ENCODE measurements at places on chromosomes 6 and 20.
A peak's percentile ranks its signal among the peaks of the same experiment; 100 is the strongest.

- no peak for DNase-seq
These were observed 13.2 kb upstream of the FRK start for GRCh38 chr6:116073765-116074440.

GRCh38 chr20:14331646-14332045, 5.8 kb downstream of the FLRT3 start:
- no peak for DNase-seq

DNA sequence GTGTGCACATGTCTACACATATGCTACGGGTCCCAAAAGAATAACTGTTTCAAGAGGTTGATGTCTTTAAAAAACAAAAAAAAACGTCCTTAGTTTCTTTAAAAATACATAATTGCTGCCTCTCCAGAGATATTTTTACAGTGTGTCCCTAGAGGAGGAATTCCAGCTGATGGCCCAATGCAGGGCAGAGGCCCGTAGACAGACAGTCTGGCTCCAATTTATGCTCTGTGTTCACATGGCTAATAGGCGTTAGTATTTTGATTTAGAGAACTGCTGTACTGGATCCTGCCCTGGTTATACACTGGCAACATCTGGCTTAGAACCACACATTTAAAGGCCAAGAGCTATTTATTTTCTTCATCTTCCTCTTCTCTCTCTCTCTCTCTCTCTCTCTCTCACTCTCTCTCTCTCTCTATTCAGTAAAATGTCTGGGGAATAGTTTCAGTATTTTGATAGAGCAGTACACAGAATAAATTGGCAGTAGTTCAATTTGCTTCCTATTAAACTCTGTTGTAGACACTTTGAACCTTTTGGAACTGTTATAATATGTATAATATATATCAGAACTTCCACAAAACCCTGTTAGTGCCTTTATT, 260.6 kb downstream of the EYA4 start:
- DNase-seq: no peak

GRCh38 chr6:73139681-73140383, 85.5 kb downstream of the KHDC1L start:
- no peak for DNase-seq

GRCh38 chr6:29791786-29792122, 35.9 kb upstream of the HLA-G start:
- DNase-seq: no peak

DNA sequence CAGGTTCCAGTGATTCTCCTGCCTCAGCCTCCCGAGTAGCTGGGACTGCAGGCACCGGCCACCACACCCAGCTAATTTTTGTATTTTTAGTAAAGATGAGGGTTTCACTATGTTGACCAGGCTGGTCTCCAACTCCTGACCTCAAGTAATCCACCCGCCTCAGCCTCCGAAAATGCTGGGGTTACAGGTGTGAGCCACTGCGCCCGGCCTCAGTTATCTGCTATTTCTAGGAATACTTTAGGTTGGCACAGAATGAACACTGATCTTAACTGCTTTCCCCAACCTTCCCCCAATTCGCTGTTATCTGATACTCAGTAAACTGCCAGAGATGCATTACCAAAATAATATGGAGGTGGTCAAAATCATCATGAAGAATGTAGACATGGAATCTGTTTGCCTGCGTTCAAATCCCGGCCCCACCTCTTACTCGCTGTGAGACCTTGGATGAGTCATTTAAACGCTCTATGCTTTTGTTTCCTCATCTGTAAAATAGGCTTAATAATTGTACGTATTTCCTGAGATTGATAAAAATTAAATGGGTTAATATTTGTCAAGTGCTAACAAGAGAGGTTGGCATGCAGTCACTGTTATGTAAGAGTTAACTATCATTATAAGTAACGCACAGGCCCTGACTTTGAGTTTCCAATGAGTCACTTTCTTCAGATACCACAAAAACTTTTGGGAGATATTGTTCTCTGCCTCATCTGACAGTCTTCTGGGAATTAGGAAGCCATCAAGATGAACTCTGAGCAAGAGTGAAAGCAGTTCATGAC, 44.5 kb upstream of the NCOA3 start:
- DNase-seq: no peak

DNA sequence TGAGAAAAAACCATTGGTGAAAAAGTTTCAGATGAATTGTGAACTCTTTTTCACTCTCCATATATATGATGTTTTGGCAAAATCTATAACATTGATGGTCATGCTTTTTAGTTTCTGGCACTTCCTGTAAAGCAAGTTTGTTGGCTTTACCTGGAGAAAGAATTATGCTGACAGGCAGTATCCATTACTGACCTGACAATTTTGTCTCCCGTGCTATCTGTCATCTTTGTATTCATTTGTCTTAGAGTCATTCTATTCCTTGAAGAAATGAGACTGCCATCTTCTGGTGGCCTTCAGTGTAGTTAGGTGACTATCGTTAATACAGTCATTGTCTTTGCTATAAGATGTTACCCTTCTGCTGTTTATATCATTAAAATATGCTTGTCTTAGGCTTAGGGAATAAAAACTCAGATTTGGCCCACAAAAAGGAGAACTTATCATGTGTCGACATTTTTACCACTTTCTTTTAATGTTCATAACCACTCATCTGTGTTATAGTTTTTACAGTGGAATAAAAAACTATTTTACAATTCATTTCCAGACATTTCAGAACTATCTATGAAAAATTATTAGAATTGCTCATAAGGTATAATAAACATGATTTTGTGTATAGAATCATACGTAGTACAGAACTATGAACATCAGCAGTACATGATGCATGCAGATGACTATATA, 707.0 kb downstream of the EPM2A start:
- DNase-seq: peak; percentile 26

GRCh38 chr20:36462440-36463211, 78.7 kb upstream of the MYL9 start:
- no peak for DNase-seq

- no peak for DNase-seq
These were observed 160.0 kb downstream of the SOD2 start for GRCh38 chr6:159533016-159533415.

DNA sequence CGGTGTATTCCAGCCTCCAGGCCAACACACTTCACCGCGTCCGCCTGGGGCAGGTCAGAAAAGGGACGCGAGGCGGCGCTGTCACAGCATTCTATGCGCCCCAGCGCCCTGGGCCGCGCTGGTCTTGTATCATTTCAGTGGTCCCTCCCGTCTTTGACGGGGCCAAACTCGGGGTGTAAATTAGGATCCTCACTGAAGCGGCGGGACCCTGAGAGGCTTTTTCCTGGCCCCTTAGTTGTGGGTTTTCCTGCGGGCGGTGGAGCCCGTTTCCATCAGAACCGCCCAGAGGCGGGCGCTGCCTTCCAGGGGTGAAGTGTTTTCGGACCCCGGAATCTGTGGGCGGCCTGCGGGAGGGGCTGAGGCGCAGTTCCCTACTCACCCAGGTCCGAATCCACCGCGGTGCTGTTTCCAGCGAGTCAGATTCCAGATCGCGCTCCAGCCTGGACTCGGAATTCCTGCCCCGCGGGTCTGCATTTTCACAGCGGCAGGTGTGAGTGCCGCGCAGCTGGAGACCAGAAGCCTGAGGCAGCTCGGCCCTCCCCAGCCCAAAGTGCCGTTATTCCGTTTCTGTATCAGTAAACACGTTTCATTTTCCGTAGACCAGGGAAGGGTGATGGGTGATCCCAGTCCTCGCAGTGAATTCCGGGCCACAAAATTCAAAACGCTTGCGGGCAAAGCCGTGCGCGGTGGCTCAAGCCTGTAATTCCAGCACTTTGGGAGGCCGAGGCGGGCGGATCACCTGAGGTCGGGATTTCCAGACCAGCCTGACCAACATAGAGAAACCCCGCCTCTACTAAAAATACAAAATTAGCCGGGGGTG, 3.9 kb upstream of the MICB start:
- DNase-seq: peak; percentile 90

GRCh38 chr6:112243861-112244827, 10.2 kb downstream of the LAMA4 start:
- no peak for DNase-seq

- DNase-seq: no peak
These were observed 115.2 kb downstream of the PSMB1 start for GRCh38 chr6:170437719-170438401.

- peak; percentile 63 for DNase-seq
These were observed 16.4 kb upstream of the CFAP206 start for GRCh38 chr6:87391334-87391733.

DNA sequence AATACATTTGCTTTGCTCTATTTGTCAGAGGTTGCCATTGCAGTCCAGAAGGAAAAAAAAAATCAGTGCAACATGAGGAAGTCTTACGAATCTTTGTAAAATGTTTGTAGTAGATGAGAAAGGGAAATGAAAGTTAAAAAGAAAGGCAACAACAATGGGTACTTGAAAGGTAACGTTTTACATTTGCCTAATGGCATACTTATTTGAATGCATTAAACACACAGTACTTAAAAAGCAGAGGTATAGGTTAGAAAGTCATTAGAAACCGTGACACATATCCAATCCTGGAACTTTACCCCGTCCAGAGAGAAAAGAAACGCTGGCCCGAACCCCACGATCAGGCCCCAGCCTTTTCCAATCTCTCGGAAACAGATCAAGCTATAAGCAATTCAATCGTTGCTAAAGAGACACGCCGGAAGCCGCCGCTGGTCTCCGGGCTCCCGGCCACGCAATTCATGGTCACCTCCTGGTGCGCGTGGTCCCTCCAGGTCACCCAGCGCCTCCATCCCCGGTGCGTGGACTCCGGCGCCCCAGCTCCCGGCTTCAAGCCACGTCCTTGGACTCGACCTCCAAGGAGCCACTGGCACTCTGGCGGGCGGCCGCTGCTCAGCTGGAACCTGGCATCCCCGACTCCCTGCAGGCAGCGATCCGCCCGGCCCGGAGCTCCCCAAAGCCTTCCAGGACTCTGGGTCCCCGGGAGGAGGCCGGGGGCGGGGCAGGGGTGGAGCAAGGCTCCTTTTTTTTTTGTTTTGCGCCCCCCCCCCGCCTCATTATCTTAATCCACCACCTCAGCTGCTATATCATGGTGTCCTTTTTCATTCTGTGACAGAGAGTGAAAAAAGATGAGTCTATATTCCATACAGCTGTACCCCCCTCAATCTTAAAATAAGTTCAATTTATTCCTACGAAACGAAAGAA, at the start of gene SLC18B1:
Gene SLC18B1, minus strand, starts transcription at position 687 of the 918 bp plus-strand sequence. Its CDS starts 181 bp downstream, at position 506.
- peak; percentile 33 for DNase-seq

DNA sequence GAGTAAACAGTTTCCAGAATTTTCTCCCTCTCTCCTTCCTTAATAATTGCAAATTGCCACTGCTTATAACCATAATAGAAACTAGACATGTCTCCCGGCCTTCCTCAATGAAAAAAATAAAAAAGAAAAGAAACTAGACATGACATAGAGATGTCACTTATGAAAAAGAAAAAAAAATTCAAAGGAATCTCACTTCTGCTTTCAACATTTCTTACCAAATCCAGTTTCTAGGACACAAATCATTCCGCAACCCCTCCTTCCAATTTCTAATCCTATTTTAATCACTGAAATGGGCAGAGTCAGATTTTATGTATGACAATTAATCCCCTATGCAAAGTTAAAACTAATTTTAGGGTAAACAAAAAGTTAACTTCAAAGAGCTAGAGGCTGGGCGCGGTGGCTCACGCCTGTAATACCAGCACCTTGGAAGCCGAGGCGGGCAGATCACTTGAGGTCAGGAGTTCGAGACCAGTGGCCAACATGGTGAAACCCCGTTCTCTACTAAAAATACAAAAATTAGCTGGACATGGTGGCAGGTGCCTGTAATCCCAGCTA, 40.1 kb upstream of the EEF1A1 start:
- no peak for DNase-seq

GRCh38 chr6:166850677-166851076, 105.7 kb downstream of the RNASET2 start:
- DNase-seq: no peak

GRCh38 chr20:17959257-17959627, 9.4 kb downstream of the SNX5 start:
- no peak for DNase-seq

- no peak for DNase-seq
These were observed at the start of gene ZNF311 for GRCh38 chr6:29005183-29005885. Gene ZNF311, minus strand, starts transcription at chr6:29005315. Its CDS starts 1,361 bp downstream, at chr6:29003954.

DNA sequence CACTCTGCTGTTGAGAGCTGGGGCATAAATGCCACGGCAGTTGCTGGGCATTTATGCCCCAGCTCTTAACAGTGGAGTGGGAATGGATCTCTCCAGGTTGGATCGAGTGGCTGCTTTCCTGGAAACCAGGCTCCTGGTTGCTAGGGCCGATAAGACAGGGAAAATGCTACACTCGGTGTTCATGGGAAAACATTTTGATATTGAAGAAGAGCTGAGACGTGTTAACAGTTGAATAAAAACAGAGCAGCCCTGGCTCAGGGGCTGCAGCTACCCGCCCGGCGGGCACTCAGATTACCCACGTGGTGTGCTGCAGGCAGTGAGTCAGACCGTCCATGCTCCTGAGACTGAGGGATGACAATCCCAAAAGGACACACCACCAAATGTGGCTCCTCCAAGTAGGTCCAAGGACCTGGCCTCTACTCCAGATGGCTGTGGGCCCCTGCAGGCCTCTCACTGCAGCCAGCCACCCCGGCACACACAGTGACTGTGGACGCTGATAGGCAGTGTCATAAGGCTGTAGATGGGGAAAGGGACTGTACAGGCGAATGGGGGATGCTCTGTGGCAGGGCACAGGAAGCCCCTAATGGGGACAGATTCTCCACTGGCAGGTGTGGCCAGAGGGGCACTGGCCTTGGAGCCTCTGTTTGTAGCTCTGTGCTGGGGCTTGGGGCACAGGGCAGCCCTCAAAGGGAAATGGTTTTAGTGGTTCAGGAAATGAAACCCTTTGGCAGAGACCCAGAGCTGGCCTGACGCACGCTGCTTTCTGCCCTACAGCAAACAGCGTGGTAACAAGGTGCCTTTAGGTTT, 237.8 kb downstream of the LY86 start:
- DNase-seq: no peak

- peak; percentile 77 for DNase-seq
These were observed 620 bp downstream of the HIVEP1 start for GRCh38 chr6:12012558-12013306.

DNA sequence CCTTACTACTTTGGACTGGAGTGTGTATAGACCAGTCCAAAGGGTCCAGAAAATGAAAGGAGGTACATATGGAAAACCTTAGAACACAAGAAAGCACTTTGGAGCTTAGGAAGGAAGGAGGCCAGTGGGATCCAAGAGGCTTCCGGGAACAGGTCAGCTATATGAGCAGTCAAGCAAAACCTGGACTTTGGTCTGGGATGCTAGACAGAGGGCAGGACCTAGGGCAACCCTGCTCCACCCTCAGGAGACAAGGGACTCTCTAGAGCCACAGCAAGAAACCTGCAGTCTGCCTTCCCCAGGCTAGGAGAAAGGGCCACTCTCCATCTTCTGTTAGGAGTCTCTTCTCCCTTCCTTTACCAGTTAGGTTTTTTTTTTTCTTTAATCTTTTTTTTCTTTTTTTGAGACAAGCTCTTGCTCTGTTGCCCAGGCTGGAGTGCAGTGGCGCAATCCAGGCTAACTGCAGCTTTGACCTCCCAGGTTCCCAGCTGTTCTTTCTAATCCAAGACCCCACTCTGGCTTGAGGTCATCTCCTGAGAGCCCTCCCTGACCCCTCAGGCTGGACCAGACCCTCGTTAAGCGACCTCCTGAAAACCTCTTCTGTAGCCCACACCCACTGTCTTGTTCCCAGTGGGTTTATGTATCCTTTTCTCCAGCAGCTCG, 4.6 kb downstream of the KCNK5 start:
- no peak for DNase-seq

GRCh38 chr6:150426198-150426597, 57.4 kb downstream of the IYD start:
- no peak for DNase-seq

- DNase-seq: no peak
These were observed 3.9 kb downstream of the EPM2A start for GRCh38 chr6:145731447-145731846.
